Cardiac muscle cell (in vitro differentiated cells and primary cell): ENCODE measurements at places on chromosomes 5 and 9. TPM values are rescaled to one million over a fixed set of nuclear protein-coding genes. Genes with fewer than 3 reads are reported as not detected.

CSF1R gene
- polyA plus RNA-seq: 0.48 and 0.50 TPM in 2 replicates

IL31RA gene
- polyA plus RNA-seq: not detected in 2 replicates

SVEP1 gene
- 1.9 and 2.3 TPM in 2 replicates for polyA plus RNA-seq

C9orf50 gene
- 2.9 and 4.3 TPM in 2 replicates for polyA plus RNA-seq

RNF224 gene
- polyA plus RNA-seq: 0.12 TPM in 1 of 2 replicates, not detected in the other

BAAT gene
- polyA plus RNA-seq: not detected in 2 replicates

FOXD4 gene
- polyA plus RNA-seq: not detected in 2 replicates

P4HA2 gene
- 51.7 and 65.5 TPM in 2 replicates for polyA plus RNA-seq

ZNF483 gene
- 2.2 and 3.8 TPM in 2 replicates for polyA plus RNA-seq

OR1Q1 gene
- polyA plus RNA-seq: not detected in 2 replicates

PTGR1 gene
- 98.0 and 98.3 TPM in 2 replicates for polyA plus RNA-seq

FGD3 gene
- polyA plus RNA-seq: 0.36 TPM in 1 of 2 replicates, not detected in the other

PCDHB13 gene
- 1.3 and 3.1 TPM in 2 replicates for polyA plus RNA-seq

PHYHD1 gene
- 40.8 and 43.8 TPM in 2 replicates for polyA plus RNA-seq

MORN5 gene
- polyA plus RNA-seq: not detected in 2 replicates

LCN10 gene
- 0.25 and 0.71 TPM in 2 replicates for polyA plus RNA-seq

TMEM38B gene
- 24.9 and 30.9 TPM in 2 replicates for polyA plus RNA-seq

MRNIP gene
- polyA plus RNA-seq: 28.8 and 40.3 TPM in 2 replicates

MTRR gene
- polyA plus RNA-seq: 31.7 and 34.1 TPM in 2 replicates

ENG gene
- polyA plus RNA-seq: 12.6 and 35.4 TPM in 2 replicates

GHR gene
- polyA plus RNA-seq: 2.2 and 3.9 TPM in 2 replicates

ERCC8 gene
- polyA plus RNA-seq: 17.6 and 19.1 TPM in 2 replicates

CDKN2A gene
- not detected in 2 replicates for polyA plus RNA-seq

NRG2 gene
- polyA plus RNA-seq: 13.5 and 14.5 TPM in 2 replicates

INSL6 gene
- polyA plus RNA-seq: 0.14 TPM in 1 of 2 replicates, not detected in the other

FBXW5 gene
- polyA plus RNA-seq: 117 and 119 TPM in 2 replicates

IL3 gene
- polyA plus RNA-seq: not detected in 2 replicates

GNG10 gene
- 37.7 and 59.9 TPM in 2 replicates for polyA plus RNA-seq

SUB1 gene
- 415 and 445 TPM in 2 replicates for polyA plus RNA-seq

EPB41L4B gene
- polyA plus RNA-seq: 2.1 and 4.7 TPM in 2 replicates

GDF9 gene
- 1.8 TPM in 1 of 2 replicates, not detected in the other for polyA plus RNA-seq

NSG2 gene
- 0.24 TPM in 1 of 2 replicates, not detected in the other for polyA plus RNA-seq

CCDC183 gene
- polyA plus RNA-seq: 40.1 and 43.1 TPM in 2 replicates

ADGRV1 gene
- polyA plus RNA-seq: 19.6 and 24.8 TPM in 2 replicates

GNA14 gene
- 0.21 and 1.2 TPM in 2 replicates for polyA plus RNA-seq

SLC36A2 gene
- polyA plus RNA-seq: not detected in 2 replicates

CDC20B gene
- polyA plus RNA-seq: 0.39 and 0.89 TPM in 2 replicates

SPOCK1 gene
- polyA plus RNA-seq: 4.1 and 12.6 TPM in 2 replicates

VCP gene
- 301 and 338 TPM in 2 replicates for polyA plus RNA-seq

SPATA6L gene
- 1.3 and 2.2 TPM in 2 replicates for polyA plus RNA-seq

TEX48 gene
- not detected in 2 replicates for polyA plus RNA-seq

RNF180 gene
- polyA plus RNA-seq: 3.1 and 8.0 TPM in 2 replicates

AGPAT2 gene
- polyA plus RNA-seq: 103 and 104 TPM in 2 replicates

TMEM215 gene
- not detected in 2 replicates for polyA plus RNA-seq

OBP2B gene
- polyA plus RNA-seq: 0.35 TPM in 1 of 2 replicates, not detected in the other

C9 gene
- not detected in 2 replicates for polyA plus RNA-seq

DNM1 gene
- 24.3 and 47.2 TPM in 2 replicates for polyA plus RNA-seq

ENHO gene
- 8.7 and 13.1 TPM in 2 replicates for polyA plus RNA-seq

AMBP gene
- 0.64 TPM in 1 of 2 replicates, not detected in the other for polyA plus RNA-seq

PCDHA4 gene
- polyA plus RNA-seq: 6.1 and 9.1 TPM in 2 replicates
